ENCODE measurements at places on chromosomes 16 and 17. TPM values are rescaled to one million over a fixed set of nuclear protein-coding genes. Genes with fewer than 3 reads are reported as not detected.

The TCAP gene
- 0.67 TPM for polyA plus RNA-seq

DNA sequence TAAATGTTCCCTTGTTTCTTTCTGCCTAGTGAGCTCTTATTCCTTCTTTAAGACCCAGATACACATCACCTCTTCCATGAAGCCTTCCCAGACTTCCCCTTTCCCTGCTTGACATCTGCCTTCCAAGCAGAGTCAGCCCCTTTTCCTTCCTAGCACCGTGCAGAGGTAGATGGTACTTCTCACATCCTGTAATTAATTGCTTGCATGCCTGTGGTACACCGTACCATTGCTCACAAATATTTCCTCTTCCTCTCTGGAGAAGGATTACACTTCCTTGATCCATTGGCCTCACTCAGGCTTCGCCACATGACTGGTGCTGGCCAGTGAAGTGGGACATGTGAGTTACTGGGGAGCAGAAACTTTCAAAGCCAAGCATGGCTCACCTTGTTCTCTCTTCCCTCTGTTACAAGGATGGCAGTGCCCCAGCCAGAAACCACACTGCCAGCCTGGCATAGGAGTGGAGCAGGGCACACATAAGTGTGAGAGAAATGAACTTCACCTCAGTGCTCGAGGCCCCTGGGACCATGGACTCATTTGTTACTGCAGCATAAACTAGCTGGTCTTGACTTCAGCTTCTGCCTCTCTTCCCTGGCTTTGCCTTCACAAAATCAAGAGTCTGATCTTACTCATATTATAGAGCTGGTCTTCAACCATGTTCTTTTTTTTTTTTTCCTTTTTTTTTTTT, 44.0 kb downstream of the SOST start:
- H3K36me3 ChIP-seq: no peaks in the 10 kb centered on the region
- H3K27me3 ChIP-seq: no peaks in the 10 kb centered on the region
- no peak for DNase-seq
- no peaks in the 10 kb centered on the region for H3K4me1 ChIP-seq
- H3K27ac ChIP-seq: no peak overlapping the region

DNA sequence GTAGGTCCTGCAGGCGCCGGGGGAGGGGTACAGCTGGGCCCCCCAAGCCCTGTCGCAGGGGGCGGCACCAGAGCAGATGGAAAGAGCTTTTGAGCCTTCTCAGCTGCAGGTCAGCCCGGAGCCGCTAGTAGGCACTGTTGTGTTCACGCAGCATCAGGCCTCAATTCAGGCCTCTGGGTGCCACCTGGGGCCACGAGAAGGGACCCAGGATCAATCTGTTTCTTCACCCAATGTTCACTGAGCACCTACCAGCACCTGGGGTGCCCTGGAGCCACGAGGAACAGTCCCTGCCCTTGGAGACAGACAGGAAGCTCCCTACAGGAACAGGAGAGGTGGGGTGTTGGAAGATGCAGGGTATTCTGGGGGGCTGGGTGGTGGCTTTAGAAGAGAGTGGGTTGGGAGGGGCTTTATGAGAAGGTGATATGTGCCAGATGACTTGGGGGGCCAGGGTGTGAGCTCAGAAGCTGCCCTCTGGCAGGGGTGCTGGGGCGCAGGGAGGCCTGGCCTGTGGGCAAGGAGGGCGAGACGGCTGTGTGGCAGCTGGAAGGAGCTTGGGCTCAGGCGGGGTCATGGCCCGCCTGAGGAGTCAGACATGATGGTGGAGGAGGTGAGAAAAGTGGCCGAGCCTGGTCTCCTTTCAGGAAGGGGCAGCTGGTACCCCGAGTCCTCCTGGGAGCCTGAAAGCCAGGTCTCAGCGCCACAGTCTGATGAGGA, 121.9 kb upstream of the GSE1 start:
- no peaks in the 10 kb centered on the region for H3K36me3 ChIP-seq
- H3K4me3 ChIP-seq: no peak overlapping the region
- H3K27me3 ChIP-seq: no peaks in the 10 kb centered on the region
- no peak for DNase-seq
- peaks cover 14% of the 10 kb centered on the region for H3K4me1 ChIP-seq

GRCh38 chr17:77375917-77376651, 235.3 kb downstream of the SEC14L1 start:
- H3K27ac ChIP-seq: no peak overlapping the region
- DNase-seq: peak; percentile 82
- no peaks in the 10 kb centered on the region for H3K36me3 ChIP-seq
- peaks cover 31% of the 10 kb centered on the region for H3K4me1 ChIP-seq
- no peaks in the 10 kb centered on the region for H3K27me3 ChIP-seq
- H3K4me3 ChIP-seq: no peak overlapping the region

DNA sequence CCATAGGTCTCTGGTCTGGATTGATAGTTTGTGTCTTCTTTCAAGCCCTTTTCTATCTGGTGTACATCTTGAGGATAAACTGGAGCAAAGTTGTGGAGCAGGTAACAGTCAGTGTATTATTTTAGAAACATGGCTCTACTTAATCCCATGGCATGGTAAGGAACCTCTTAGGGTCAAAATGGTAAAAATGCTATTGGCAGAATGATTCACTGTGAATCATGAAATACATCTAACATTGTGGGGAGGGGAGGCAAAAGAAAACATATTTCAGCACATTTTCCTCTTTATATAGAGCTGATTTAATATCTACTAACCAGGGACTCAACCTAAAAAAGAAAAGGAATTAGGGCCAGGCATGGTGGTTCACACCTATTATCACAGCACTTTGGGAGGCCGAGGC, 17.9 kb upstream of the ALDH3A2 start:
- H3K27ac ChIP-seq: no peak overlapping the region
- no peaks in the 10 kb centered on the region for H3K27me3 ChIP-seq
- H3K4me3 ChIP-seq: no peak overlapping the region
- H3K4me1 ChIP-seq: no peaks in the 10 kb centered on the region

DNA sequence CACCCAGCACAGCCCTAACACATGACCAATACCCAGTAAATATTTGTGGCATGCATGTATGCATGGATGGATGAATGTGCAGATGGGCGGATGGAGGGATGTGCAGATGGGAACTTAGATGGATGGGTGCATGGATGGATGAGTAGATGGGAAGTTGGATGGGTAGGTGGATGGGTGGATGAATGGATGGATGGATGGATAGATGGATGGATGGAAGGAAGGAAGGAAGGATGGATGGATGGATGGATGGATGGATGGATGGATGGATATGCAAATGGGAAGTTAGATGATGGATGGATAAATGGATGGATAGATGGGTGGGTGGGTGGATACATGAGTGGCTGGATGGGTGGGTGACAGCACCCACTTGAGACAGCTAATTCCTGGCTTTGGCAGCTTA, 193.2 kb upstream of the TNRC6C start:
- peaks cover 12% of the 10 kb centered on the region for H3K4me1 ChIP-seq
- no peak for DNase-seq
- H3K4me3 ChIP-seq: no peak overlapping the region

The WIPF2 gene
- polyA plus RNA-seq: 5.9 TPM

DNA sequence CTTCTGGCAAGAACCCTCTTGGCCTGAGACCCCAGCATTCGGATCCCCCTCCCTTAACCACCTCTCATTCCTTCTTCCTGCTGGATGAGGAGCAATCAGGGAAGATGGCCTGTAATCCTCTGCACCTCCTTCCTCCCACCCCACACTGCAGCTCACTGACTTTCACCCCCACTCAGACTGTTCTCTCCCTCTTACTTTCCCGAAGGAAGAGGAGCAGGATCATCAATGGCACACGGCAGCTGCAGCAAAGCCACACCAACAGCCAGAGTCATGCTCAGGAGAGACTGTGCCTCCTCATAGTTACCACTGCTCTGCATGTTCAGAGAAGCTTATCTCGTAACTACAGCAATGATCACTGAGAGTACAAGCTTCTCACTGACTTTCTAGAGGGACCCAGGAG, 10.1 kb upstream of the TMEM101 start:
- peaks cover 28% of the 10 kb centered on the region for H3K36me3 ChIP-seq
- H3K4me1 ChIP-seq: peaks cover 32% of the 10 kb centered on the region
- H3K27me3 ChIP-seq: no peaks in the 10 kb centered on the region
- peak; percentile 23 for DNase-seq

GRCh38 chr17:27548369-27548768, 82.6 kb upstream of the LGALS9 start:
- no peak for DNase-seq
- H3K4me3 ChIP-seq: no peak overlapping the region
- H3K27ac ChIP-seq: no peak overlapping the region
- no peaks in the 10 kb centered on the region for H3K27me3 ChIP-seq
- peaks cover 13% of the 10 kb centered on the region for H3K4me1 ChIP-seq
- no peaks in the 10 kb centered on the region for H3K36me3 ChIP-seq

The TK1 gene
- 112 TPM for polyA plus RNA-seq

DNA sequence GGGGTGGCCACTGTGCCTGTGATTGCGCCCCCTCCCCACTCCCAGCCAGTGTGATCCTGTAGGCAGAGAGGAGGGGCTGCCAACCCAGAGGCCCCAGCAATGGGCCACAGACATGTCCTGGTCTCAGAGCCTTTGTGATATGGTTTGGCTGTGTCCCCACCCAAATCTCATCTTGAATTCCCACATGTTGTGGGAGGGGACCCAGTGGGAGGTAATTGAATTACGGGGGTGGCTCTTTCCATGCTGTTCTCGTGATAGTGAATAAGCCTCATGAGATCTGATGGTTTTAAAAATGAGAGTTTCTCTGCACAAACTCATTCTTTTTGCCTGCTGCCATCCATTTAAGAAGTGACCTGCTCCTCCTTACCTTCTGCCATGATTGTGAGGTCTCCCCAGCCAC, 56.8 kb upstream of the ZNF469 start:
- no peak overlapping the region for H3K4me3 ChIP-seq
- H3K4me1 ChIP-seq: no peaks in the 10 kb centered on the region
- no peak for DNase-seq
- H3K27ac ChIP-seq: no peak overlapping the region
- H3K36me3 ChIP-seq: no peaks in the 10 kb centered on the region
- no peaks in the 10 kb centered on the region for H3K27me3 ChIP-seq

DNA sequence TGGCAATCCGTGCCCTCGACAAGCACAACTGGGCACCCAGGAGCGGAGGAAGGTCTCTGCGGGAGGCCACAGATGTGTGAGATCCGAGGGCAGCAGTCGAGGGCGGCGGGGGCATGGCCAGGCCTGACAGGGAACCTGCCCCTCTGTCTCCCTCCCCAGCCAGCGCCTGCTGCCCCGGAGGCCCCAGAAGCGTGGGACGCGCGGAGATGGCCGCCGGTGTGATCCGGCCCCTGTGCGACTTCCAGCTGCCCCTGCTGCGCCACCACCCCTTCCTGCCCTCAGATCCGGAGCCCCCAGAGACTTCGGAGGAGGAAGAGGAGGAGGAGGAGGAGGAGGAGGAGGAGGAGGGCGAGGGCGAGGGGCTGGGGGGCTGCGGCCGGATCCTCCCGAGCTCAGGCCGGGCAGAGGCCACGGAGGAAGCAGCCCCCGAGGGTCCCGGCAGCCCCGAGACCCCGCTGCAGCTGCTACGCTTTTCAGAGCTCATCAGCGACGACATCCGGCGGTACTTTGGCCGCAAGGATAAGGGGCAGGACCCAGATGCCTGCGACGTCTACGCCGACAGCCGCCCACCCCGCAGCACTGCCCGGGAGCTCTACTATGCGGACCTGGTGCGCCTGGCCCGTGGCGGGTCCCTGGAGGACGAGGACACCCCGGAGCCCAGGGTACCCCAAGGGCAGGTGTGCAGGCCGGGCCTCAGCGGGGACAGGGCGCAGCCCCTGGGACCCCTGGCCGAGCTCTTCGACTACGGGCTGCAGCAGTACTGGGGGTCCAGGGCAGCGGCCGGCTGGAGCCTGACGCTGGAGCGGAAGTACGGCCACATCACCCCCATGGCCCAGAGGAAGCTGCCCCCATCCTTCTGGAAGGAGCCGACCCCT, 1.7 kb downstream of the PERCC1 start:
- H3K4me1 ChIP-seq: peaks cover 13% of the 10 kb centered on the region
- no peaks in the 10 kb centered on the region for H3K36me3 ChIP-seq
- no peak overlapping the region for H3K27ac ChIP-seq
- DNase-seq: no peak

DNA sequence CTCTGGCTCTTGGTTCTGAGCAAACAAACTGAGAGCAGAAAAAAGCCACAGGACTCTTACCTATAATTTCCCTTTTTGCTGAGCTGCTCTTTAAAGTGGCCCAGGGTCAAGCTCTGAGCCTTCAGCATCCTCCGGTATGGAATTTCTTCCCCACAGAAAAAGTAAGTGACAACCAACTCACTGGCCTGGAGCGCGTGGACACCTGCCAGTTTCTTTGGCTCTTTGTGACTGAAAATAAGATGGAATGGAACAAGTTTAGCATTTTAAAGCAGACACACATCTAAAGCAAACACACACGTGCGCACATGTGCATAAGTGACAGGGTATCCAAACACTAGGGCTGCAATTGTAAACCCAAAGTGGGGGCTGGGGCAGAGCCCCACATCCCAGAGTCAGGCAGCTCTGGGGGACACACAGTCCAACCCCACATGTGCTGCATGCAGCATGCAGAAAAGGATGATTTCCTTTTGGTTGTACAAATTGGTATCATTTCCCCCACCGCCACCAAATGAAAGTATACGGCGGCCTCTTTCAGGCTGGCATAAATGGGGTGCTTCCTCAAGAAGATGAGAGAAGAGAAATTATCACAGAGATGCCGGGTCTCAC, 27.5 kb downstream of the AXIN2 start:
- no peak overlapping the region for H3K4me3 ChIP-seq
- H3K36me3 ChIP-seq: peaks cover 31% of the 10 kb centered on the region
- no peak overlapping the region for H3K27ac ChIP-seq
- no peak for DNase-seq
- H3K27me3 ChIP-seq: no peaks in the 10 kb centered on the region

The KRTAP9-4 gene
- not detected for polyA plus RNA-seq
